Inflammatory macrophage (primary cell): ENCODE measurements at places on chromosomes 5 and 9.

DNA sequence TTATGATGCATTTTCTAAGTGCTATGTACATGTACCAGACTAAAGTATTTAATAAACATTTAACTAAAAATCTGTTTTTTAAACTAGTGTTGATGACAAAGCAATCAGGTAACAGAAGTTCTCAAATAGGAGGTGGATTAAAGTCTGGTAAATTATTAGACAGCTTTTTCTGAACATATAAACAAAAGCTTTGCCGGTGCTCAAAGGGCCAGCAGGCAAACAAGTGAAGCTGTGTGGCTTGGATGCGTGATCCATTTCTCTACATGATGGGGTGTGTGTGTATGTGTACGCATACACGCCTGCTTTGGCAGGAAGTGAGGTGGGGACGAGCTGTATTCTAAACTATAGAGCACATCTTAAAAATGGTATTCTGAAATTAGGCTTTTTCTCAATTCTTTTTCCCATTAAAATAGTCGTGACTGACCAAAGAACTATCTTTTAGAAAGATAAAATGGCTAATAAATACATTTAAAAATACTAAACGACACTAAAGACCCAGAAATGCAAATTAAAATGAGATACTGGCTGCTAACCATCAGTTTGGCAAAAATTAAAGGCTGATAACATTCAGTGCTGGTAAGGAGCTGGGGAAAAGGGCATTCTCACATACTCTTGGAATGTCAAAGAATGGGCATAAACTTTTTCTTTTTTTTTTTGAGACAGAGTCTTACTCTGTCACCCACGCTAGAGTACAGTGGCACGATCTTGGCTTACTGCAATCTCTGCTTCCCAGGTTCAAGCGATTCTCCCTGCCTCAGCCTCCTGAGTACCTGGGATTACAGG, 174.0 kb downstream of the MAPKAP1 start:
- DNase-seq = no peak

GRCh38 chr9:70883963-70884793, 237.2 kb downstream of the TRPM3 start:
- DNase-seq = no peak

DNA sequence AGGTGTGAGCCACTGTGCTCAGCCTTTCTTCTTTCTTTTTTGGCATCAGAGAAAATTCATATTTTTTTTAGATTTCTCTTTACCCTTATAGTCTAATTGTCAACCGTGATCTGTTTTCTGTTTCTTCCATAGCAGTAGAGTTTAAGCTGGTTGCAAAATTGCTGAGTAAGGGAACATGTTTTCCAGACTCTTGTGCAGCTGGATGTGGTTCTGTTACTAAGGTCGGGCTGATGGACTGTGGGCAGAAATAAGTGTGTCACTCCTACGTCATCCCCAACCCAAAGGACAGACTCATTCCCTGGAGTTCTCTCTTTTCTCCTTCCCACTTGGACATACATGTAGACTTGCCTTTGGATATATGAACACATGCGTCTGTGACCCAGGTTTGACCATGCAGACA, 64.1 kb upstream of the GOLM1 start:
- no peak for DNase-seq

- DNase-seq = no peak
These were observed 596.9 kb upstream of the CYLC2 start for GRCh38 chr9:102398205-102398604.

DNA sequence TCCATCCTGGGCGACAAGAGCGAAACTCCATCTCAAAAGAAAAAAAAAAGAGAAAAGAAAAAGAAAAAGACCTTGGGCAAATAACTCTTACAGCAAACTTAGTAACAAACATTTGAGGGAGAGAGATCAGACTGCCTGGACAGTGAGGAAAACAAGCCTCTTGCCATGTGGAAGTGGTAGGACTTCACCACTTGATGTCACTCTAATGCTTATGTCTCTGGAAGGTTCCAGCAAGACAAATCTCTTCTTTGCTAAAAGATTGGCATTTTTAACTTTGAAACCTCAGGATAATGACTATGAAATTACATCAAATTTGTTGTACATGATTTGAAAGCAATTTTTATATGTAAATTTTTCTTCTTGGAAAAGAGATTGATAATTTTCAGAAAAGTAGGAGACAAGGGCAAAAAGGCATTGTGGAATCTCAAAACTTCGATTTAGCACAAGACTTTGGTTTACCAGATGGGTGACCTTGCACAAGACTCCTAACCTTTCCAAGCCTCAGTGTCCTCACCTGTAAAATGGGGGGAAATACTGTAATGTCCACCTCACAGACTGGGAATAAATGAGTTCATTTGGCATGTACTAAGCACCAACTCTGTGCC, 5.4 kb downstream of the ACTL7B start:
- DNase-seq = peak; percentile 52

DNA sequence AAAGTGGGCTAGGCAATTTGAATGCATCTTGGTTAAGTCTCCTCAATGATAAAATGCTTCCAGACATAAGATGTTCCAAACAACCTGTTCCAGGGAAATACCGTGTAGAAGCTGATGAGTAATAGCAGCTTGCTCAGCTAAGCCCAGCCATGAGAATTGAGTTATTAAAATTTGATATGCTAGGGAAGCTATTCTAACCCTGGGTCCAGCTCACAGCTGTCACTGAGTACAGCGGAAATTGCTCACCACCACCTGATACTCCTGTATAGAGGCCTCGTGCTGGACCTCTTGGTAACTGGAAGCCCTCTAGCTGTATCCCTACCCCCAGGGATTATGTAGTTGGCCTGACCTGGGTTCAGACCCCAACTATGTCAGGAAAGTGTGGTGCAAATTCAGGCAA, 521.3 kb upstream of the TRPC7 start:
- no peak for DNase-seq
